ENCODE measurements at places on chromosomes 5 and 9.

GRCh38 chr5:179612577-179613459, 10.7 kb downstream of the HNRNPH1 start:
- DNase-seq, result no peak

- no peak for DNase-seq
These were observed 7.6 kb downstream of the ARPC5L start for GRCh38 chr9:124869466-124869985.

DNA sequence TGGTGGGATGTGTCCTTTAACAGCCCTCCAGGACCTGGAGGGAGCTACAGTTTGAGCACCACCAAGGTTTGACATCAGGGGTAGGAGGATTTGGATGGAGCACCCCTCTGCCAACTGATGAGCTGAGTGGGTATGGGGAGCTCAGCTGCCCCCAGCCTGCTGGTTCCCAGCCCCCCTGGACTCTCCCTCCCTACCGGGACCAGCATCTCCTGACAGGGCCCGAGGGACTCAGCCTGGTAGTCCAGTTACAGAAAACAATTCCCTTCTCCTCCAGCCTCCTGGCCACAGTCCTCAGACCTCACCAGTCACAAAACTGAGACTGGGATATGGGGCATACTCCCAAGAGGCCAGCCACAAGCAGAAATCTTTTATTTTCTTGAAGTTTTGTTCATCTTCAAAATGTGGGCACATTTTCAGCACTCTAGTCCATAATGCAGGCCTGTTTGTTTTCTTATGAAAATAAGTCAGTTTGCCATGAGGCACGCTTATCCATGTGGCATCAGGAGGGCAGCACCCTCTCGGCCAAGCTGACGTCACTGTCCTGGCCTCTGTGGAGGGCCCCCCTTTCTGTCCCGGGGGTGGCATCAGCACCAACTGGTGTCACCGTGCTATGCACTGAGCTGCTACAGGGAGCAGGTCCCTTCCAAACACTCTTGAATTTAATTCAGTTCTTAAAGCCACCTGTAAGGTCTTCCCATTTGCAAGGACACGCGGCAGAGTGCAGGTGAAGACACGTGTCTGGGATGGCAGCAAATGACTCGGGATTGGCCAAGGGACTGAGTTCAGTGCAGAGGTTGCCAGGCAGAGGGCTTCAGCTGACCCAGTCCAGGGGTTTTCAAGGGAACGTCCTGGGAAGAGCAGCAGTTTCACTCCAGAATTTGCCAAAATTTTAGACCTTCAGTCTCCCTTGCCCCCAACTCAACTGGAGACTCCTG, 187.6 kb downstream of the GADD45G start:
- DNase-seq, result no peak

DNA sequence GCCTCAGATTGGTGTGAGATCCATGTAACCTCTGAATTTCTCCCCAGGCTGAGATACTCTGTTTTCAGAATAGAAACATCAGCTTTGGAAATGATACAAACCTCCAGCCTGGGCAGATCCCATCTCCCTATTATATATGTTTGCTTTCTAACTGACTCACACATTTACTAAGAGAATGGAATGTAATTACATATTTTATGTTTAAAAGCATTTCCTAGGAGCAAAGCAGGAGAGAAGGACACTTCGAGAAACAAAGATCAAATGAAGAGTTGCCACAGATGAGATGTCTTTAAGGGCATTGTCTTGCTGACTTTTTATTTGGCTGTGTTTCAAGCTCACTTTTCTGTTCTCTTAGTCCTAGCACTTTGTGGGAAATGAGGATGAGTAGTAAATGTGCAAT, 96.3 kb downstream of the CDH18 start:
- peak; percentile 28 for DNase-seq

DNA sequence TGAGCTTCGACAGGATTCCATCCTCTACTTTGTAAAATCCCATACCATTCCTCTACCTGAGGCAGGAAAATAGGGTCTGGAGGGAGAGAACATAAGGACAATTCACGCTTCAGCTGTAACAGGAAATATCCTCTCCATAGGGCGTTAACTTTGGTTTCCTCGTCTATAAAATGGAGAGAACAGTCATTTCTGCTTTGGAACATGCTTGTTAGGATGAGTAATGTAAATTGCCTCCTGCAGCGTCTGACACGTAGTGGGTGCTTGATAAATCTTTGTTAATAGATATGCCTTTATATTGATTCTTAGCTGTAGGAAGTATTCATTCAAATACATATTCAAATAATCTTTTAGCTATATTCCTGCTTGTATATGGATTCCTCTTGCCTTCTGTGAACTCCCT, 711 bp upstream of the SUB1 start:
- no peak for DNase-seq

GRCh38 chr5:78129597-78129996, 164.9 kb downstream of the AP3B1 start:
- no peak for DNase-seq

DNA sequence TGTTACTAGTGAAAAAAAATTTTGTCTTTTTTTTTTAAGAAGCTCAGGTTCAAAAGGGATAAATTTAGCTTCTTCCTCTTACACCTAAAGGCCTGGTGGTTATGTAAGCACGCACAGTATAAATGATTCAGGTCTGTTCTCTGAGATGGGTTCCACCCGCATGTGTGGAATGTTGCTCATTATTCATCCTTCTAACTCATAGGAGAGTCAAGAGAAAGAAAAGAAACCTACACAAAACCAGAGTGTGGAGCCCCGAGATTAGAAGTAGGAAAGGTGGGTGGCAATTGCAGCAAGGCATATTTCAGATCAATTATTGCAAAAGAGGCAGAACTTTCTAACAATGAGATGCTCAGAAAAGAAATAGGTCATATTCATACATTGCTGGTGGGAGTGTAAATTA, 13.5 kb downstream of the PLAC8L1 start:
- no peak for DNase-seq

DNA sequence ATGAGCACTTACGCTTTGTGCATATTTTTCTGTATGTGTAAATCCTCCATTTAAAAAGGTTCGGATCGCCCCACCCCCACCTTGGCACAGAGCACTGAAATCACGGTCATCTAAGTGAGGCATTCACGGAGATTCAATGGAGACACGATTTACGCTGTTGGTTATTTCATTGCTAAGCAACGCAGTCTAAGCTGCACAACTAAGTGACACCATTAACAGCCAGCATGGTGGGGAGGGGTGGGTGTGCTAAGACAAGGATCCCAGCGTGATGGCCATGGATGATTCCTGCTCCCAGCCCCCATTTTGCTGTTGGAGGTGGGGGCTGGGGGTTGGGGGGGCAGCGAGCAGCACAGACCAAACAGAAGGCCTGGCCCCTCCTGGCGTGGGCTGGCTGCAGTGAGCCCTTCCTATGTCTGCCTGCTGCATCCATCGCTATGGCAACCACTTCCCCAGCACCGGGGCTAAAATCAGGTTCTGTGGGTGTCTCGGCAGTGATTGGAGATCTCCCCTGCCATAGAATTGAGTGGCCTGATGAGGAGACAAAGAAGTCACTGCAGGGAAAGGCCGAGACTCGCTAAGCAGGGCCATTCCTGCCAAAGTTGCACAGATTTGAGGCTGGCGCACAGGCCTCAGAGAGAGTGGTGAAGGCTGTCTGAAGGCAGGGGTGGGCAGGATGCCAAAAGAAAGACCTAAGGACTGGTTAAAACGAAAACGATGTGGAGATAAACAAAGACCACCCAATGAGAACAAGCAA, 14.3 kb upstream of the MARCHF6 start:
- no peak for DNase-seq

Data from T47D (cell line).